ENCODE measurements at places on chromosomes 1 and 21.

GRCh38 chr1:98405581-98406074 lies 255.9 kb upstream of the SNX7 start:
- no peak for DNase-seq

- no peak for DNase-seq
These were observed 2.8 kb upstream of the OSCP1 start for GRCh38 chr1:36453051-36453450.

DNA sequence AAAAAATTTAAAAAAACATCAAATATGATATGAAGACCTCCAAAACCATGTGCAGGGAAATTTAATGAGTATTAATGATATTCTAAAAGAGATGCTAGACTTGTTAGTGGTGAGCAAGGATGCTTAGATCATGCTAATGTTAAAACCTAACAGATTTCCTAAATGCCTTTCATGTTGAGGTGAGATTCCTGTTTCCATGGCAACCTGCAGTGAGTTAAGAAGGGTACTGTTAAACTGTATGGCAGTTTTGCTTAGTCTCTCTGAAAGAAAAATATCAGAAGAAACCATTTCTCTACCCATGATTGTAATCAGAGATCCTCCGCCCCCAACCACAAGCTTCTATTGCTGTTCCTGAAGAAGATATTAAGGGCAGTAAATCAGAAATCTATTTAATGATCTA lies 321.6 kb upstream of the LRRC7 start:
- no peak for DNase-seq

GRCh38 chr1:39885516-39885915 lies 2.2 kb upstream of the TRIT1 start:
- DNase-seq = no peak

GRCh38 chr1:9413071-9413876 lies 120.6 kb downstream of the SPSB1 start:
- DNase-seq = no peak

DNA sequence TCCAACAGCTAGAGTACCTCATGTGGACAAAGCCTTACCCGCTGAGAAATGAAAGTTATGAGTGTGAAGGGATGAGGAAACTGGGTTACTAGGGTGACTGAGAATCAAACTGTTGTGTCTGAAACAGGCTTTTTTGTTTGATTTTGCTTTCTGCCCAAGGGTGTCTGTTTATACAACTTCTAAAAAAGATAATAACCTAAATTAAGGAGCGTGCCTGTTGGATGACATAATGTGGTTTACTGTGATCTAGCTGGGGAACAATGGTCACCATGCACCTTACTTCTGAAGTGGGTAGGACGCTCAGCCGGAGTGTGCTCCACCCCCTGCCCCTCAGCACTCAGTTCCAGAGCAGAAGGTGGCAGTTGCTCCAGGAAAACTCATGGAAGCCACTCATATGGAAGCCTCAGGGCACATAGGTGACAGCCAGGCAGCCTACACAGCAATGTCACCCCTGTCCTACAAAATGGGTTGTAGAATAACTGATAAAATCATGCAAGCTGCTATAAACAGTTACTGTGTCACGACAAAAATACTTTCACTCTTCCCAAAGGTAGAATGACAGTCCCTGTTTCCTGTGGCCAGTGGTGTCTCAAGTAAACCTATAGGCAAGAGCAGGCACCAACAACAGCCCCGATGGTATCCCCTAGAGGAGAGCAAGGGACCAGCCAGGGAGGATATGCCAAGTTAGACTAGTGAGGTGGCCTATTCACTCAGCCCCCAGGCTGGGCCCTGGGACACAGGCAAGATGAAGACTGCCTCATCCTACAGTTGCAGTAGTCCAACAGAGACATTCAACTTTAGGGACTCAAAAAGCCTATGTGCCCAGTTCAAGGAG lies 29.3 kb downstream of the SIPA1L2 start:
- no peak for DNase-seq

DNA sequence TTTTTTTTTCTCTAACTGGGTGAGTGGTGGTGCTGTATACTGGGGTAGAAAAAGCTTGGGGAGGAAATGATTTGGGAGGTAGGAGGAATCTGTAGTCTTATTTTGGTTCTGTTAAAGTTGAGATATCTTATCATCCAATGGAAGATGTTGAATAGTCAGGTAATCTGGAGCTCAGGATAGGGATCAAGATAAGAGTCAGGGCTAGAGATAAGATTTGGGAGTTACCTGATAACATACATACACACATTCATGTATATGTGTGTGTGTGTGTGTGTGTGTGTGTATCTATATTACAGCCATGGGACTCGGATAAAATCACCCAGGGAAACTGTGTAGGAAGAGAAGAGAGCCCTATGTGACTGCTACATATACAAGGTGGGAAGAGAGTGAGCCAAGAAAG lies 8.1 kb downstream of the PCAT6 start:
- DNase-seq = no peak

DNA sequence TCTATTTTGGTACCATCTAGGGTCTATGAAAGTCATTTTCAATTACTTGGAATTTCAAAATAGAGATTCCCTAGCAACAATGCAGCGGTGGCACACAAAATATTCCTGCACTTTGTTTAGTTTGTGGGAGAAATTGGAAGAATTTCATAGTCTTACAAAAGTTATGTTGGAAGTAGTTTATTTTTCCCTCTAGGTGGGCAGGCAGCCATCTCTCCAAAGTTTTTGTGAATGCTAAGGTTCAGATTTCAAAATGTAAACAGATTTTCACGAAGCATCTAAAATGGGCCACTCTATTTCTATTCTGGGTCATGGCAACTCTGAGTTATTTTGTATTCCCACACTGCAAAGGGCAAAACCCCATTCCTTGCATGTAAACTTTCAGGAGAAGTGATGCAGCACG lies 8.0 kb downstream of the SMCP start:
- no peak for DNase-seq

GRCh38 chr21:43669828-43670605 lies 10.7 kb downstream of the RRP1B start:
- DNase-seq = no peak

DNA sequence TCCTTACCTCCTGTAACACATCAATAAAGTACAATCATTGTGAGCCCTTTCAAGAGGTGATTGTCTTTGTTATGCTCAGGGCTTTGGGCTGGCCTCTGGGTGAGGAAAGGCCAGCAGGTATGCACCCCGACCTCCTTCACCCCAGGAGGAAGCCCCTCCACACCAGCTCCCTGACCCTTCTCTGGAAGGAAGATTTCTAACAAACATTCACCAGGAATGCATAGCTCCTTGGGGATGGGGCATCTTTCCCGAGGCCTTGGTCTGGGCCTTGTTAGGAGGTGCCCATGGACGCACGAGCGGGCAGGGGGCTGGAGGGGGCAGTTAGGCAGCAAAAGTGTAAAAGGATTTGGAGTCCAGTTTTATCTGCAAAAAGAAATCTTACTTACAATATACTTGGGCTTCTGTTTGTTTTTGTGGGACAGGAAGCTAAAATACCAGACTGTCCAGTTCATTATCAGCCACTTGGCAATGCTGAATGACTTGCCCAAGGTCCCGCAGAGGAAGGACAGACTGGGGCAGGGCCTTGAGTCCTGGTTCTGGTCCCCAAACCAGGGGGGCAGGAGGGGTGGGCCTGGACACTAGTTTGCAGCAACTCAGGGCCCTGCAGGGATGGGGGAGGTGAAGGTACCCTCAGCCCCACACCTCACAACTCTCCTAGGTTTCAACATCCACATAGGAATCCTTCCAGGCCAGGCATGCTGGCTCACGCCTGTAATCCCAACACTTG lies 10.1 kb downstream of the ZC3H12A start:
- DNase-seq = no peak

GRCh38 chr1:28507646-28508434 lies 2.0 kb downstream of the RCC1 start:
- no peak for DNase-seq

DNA sequence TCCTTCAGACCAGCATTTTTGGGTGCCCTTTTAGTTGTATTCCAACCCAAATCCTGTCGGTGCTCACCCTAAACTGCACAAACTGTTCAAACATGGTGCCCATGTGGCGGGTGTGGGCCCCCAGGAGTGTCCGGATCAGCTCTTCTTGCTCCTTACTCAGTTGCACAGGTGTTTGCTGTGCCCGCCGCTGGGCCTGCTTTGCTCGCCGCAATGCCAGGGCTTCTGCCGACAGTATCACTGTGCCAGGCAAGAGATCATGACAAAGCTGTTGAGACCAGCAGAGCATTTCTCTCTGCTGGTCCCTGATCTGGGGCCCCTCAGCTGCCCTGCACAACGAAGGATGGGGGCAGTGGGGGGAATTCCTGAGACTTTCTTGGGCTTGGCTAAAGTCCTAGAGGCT lies 4.9 kb downstream of the NR1I3 start:
- no peak for DNase-seq

GRCh38 chr1:61461406-61462384 lies 263.2 kb downstream of the TM2D1 start:
- DNase-seq = no peak

DNA sequence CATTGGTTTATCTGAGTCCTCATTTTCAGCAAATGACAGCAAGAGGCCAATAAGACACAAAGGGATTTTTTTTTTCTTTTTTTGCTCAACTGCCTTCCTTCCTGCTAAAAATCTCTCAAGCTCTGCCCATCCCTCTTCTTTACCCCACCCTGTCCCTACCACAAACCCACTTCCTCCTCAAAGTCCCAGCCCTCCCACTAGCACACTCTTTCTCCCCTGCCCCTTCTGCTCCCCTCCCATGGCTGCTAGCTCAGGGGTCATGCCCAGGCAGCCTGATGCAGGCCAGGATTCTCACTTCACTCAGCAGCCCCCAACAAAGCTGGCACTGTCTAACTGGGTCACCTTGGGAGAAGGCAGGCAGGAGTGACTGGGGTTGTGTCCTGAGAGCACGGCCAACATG lies 28.8 kb upstream of the PPP2R5A start:
- no peak for DNase-seq

DNA sequence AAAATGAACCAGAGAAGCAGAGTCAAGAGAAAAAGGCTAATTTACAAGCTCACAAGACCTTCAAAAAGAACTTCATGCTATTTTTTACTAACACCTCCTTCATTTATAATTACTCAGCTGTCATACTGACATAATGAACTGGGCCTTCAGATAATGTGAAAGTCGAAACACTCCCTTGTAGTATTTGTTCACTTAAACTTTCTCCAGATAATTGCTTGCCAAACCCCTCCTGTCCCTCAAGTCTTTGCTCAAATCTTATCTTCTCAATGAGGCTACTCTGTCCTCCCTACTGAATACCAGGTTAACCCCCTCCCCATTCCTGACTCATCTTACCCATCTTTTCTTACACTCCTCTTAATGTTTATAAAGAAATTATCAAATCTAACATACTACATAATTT lies 11.1 kb upstream of the MAP3K21 start:
- no peak for DNase-seq

DNA sequence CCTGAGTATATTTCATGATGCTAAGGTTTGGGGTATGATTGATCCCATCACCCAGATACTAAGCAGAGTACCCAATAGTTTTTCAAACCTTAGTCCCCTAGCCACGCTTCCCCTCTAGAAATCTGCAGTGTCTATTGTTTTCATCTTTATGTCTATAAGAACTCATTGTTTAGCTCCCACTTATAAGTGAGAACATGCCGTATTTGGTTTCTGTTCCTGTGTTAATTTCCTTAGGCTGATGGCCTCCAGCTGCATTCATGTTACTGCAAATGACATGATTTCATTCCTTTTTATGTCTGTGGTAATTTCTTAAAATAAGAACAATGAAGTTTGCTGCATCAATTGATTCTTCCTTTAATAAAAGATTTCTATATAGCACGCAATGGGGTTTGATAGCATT lies 301.3 kb downstream of the PLPP3 start:
- no peak for DNase-seq

DNA sequence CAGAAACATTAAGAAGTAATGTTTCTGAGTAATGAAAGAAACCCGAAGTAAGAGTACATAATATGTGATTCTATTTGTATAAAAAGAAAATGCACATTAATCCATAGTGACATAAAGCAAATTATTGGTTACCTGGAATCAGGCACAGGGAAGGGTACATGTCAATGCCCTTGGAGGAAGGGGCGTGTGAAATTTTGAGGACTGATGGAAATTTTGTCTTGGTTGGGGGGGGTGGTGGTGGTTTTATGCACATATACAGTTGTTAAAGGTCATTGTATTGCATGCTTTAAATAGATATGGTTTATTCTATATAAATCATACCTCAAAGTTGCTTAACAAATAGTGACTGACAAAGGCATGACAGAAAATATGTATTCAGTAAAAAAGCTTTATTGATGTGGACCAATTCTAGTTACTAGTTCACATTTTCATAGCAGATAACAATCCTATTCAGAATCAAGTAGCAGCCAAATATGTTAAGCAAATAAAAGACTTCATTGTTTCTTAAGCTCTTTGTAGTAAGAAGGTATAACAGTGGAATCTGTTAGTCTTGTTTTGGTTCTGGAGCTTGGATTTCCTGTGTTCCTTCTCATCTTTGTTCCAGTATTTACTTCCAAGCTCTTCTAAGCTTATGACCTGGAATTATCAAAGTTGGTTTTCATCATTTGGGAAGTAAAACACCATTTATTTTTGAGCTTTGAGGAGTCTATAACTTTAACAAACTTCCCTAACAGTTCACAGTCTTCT lies 15.1 kb downstream of the BACH1 start:
- DNase-seq = no peak

DNA sequence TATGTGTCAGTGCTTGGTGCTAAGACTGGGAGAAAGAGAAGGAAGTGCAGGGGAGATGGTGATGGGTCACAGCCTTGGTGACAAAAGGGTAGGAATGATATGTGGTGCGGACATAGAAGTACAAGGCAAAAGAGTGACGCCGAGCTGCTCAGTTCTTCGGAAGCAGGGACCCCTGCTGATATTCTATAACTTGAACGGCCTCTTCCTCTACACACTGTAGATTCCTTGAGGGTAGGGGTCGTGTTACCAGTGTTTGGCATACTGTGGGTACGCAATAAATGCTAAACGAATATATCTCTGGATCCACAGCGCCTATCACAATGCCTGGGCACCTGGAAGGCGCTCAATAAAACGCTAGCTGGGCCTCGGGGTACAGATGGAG lies 488 bp downstream of the DBT start:
- DNase-seq = no peak

DNA sequence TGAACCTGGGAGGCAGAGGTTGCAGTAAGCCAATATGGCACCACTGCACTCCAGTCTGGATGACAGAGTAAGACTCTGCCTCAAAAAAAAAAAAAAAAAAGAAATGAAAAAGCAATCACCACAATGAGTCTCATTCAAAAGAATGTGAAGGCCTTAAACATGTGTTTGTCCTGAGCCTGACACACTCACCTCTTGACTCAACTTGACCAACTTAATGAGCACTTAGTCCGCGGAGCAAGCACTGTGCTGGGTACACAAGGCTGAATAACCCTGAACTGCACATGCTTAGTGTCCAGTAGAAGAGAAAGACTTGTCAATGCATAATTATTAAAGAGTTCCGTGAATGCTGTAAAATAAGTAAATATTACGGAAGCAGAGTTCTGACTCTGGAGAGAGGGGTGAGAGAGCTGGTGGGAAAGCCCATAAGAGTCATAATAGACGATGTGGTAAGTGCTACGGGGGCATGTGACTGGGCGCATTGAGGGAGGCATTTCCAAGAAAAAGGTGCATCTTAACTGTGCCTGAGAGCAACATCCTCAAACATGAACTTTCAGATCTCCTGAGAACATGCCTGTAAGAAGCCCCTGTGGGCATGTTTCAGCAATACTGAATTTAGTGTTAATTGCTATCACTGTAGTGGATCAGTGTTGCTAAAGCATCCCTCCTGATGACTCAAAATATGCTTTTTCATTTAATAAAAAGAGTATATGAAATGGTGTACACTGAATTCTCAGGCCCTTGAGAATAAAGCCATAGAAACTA lies 27.2 kb downstream of the MCOLN2 start:
- DNase-seq = no peak

GRCh38 chr21:35201288-35201687 lies 152.2 kb upstream of the RUNX1 start:
- no peak for DNase-seq

GRCh38 chr1:174269989-174270651 lies 110.8 kb downstream of the RABGAP1L start:
- no peak for DNase-seq

All from amygdala (tissue), 56 donors.